ENCODE measurements at places on chromosomes 12 and 14. TPM values are rescaled to one million over a fixed set of nuclear protein-coding genes. Genes with fewer than 3 reads are reported as not detected.

GRCh38 chr14:35223927-35224326 is 68.3 kb upstream of the PSMA6 start:
- no peak for DNase-seq

DNA sequence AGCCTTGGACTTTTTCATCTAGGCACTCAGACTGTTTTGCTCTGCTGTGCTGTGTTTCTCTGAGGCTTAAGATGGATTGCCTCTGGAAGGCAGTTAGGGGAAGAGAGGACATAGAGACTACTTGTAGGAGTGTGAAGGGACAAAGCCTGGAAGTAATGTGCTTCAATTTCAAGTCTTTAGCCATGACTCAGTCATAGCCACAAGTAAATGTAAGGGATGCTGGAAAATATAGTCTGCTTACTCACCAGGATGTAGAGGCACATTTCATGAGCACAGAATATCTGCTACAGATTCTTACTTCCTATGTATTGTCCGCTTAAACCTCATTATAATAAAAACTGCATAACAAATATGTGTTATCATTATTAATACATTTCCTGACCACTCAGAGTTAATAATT is 794.3 kb upstream of the NOVA1 start:
- DNase-seq = no peak

DNA sequence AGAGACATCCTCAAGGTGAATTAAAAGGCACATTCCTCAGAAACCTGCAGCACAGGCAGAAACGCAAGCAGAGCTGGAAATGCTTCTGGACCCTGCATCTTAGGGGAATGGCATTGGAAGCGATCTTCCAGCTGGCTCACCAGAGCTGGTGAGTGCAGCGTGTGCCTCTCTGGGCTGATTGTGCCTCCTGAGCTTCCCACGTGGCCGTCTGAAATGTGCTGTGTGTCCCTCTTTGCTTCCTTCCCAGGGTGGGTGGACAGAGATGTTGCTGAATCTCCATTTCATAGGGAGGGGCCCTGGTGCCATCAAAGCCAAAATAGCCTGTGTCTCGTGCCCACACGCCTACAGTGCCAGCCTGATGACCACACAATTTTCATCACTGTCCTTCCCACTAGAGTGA is 34.3 kb upstream of the TMEM132D start:
- no peak for DNase-seq

NKX2-1 gene
- not detected for total RNA-seq

CLEC1A gene
- 2.8 TPM for total RNA-seq

GRCh38 chr14:48350971-48351370 is 675.6 kb upstream of the MDGA2 start:
- no peak for DNase-seq

DNA sequence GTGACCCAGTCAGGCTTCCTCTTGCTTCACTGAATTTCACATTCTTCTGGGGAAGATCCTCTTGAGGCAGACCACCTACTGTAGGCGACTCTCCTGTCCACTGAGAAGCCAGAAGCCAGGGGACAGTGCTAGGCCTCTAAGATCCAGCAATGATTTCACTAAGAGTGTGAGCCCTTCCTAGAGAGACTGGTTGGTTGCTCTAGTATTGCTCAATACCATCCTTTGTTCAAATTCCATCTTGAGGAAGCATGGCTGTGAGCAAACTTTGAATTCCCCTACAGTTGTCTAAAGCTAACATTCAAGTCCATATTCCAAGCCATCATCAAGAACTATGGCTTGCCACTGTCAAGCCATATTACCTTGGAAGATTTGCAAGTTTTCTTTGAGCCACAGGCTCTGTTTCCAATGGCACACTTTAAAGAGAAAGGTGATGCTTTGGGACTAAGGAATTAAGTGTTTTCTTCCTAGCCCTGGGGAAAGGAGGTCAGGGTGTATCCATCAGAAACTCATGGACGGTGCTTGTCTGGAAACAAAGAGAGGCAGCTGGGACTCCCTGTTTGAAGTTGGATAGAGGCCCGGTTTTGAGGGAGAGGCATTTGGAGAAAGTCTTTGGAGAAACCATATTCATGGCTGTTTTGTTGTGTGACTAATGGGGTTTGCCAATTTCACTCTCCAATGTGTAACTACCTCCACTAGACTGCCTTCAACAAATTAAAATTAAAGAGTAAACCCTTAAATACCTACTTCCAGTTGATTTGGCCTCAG is 1217.9 kb downstream of the VRK1 start:
- no peak for DNase-seq

DNA sequence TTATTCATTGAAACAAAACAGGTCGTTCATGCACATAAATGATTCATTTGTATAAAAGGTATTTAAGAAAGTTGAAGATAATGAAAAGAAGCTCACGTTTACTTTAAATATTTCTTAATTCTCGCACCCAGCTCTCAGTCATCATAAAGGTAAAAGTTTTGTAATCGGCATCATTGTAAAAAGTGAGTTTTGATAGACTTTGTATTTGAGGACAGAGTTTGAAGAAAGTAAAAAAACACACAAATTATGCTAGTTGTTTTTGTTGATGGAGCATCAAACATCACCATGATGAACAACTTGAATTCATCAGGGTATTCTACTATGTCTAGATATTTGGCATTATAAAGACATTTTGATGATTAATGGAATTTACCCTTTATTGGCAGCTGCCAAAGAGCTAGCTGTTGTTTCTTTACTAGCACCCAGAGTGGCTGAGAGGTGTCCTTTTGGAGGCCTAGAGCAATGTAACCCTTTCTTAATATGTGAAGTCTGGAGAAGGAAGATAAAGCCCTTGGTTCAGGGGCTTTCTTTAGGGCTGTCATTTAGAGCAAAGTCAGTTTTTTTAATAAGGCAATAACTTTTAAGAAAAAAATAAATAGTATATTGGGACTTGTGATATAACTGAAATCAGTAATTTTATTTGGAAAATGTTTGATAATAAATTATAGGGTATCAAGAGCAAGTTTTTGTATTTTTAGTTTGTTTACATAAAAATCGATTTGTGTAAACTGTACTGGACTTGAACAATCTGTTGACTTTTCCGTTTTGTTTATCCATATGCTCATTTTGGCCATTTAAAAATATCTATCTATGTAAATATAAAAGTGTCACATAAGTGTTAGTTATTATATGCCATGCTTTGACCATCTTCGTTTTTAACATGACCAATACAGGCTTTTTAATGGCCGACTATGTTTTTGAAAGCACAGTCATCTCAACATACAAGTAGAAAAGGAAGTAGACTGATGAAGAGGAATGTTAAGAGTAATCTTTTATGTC is 7.4 kb downstream of the GLRX5 start:
- DNase-seq = no peak

- DNase-seq = no peak
These were observed 181.2 kb upstream of the NRXN3 start for GRCh38 chr14:77988970-77989369.

SLC25A21 gene
- total RNA-seq = 1.8 TPM

DNA sequence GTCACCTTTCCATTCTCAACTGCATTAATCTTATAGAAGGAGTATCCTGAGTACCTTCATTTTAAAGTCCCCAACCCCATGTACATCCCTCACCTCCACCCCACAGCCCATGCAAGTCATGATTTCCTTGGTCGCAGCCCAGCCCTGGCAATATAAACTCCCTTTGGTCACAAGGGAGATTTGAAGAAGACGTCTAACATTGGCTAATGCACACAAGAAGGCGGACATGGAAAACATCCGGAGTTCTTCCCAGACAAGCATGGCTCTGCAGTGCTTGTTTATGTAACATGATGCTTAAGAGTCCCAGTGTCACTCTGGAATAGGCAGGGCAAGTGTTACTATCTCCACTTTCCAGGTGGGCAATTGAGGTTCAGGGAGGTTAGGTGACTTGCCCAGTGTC is 277.6 kb downstream of the DPF3 start:
- peak; percentile 83 for DNase-seq

GRCh38 chr14:33943096-33943883 is 7.6 kb downstream of the EGLN3 start:
- DNase-seq = no peak

- DNase-seq = no peak
These were observed 454.3 kb upstream of the LMO3 start for GRCh38 chr12:17060260-17060659.

GRCh38 chr12:123989753-123990152 is 16.7 kb downstream of the ZNF664 start:
- no peak for DNase-seq

DNA sequence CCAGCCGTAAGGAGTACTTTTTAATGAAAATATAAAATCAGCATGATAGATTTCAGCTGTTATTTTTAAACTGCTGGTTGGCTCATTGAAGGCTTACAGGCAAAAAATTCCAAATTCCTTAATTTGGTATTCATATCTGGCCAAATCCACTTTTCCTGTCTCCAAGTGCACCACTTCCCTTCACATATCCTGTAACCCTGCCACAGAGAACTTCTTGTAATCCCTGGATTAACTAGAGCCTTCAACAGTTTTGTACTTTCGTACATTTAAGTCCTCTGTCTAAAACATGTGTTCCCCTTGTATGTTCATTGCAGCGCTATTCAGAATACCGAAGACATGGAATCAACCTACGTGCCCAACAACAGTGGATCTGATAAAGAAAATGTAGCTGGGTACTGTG is 9.6 kb downstream of the PUS7L start:
- no peak for DNase-seq

CD4 gene
- total RNA-seq = 9.7 TPM

DNA sequence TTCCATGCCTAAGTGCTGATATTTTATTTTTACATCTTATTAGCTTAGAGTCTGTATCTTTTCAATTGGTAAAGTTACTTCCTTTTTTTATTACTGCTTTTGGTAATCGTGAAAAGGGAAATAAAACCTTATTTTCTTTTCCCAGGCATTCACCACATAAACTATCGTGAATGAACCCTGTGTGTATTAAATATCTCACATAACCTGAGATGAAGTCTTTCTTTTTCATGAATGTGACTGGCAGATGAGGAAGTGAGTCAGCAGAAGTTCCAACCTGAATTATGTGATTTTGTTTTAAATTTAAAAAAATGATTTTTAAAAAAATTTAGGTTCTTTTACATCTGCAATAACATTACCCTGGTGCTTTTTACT is 26.0 kb downstream of the MYBPC1 start:
- no peak for DNase-seq

PLA2G1B gene
- total RNA-seq = not detected

DNA sequence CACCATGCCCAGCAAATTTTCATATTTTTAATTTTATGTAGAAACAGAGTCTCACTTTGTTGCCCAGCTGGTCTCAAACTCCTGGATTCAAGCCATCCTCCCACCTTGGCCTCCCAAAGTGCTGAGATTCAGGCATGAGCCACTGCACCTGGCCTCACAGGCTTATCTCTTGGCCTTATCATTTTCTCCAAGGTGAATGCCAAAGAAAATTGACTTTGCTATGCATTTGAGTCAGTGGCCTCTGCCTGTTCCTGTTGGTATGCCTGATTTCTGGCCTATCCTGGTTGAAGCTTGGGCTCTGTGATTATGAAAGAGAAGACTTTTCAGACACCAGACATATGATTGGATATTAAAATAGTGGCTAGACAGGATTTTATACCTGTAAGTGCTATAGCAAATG is 34.2 kb downstream of the MANSC1 start:
- no peak for DNase-seq

DNA sequence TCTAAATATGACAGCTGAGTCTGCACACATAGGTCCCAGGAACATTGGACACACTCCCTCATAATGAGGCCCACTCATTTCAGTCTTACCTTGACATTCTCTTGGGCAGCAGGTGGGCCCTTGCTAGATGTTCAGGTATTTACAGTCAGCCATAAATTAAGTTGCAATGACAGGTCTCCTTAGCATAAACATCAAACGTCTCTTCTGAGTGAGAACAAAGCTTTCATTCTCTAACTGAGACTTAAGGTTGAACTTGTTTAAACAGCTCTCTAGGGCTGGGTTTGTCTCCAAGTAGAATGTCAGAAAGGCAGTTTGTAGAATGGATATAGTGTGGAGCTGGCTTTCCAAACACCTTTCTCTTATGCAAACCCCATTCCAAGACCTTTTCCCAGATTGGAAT is 10.3 kb downstream of the ACVR1B start:
- DNase-seq = no peak

DIO2 gene
- total RNA-seq = 8.6 TPM

DNA sequence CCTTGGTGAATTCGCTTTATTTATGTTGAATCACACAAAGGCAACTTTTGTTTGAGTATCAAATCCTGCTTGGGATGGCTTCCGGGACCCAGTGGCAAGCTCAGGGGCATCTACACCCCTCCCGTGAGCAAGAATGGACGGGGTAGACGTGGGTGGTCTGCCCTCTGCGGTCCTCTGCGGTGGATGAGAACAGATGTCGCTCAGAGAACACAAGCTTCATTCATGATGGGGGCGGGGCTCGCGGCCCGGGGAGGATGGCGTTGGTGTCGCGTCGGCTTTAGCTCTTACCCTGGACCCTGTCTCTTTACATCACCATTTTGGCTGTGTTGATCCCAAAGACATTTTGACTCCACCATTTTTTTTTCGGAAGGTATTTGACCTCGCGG is 158.5 kb upstream of the RTL1 start:
- DNase-seq = no peak

DNA sequence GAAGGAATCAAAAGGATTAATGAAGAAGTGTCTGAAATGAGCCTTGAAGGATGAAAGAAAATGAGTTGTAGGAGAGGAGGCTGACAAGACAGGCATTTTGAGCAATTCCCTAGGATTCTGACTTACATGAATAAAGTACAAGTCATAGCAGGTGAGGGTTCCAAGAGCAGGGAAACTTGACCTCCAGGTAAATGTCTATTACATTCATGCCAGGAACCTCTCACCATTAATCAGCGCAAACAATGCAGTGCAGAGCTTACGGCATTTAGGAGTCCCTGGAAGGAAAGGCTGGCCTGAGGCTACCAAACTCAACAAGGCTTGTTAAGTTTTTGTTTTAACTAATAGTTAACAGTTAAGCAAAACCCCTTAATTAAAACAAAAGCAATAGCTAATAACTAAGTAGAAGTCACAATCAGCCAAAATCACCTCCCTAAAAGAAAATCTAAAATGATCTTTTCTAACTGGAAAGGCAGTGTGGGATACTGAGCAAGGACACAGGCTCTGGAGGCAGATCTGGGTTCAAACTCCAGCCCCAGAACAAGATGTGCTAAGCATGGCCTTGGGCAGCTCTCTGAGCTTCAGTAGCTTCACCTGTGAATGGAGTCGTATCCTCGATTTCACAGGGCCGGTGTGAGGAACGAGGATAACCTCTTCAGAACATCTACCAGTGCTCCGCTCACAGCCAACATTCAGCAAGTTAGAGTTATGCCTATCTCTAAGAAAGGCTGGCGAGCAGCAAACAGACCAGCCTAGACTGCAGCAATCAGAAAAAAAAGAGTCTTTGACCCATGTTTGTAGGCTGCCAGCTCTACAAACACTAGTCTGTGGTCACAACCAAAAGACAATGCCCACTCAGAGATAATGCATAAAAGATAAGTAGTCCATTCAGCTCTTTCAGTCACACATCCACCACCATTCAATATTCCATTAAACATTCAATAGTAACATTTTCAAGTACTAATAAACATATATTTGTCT is 16.9 kb downstream of the PPTC7 start:
- DNase-seq = no peak

- no peak for DNase-seq
These were observed 65.8 kb upstream of the COCH start for GRCh38 chr14:30808576-30808975.

GRCh38 chr14:63875311-63875710 is 22.5 kb downstream of the SYNE2 start:
- no peak for DNase-seq

ANKRD33 gene
- total RNA-seq = not detected

GPX2 gene
- total RNA-seq = 0.20 TPM

GRCh38 chr14:75301666-75302325 is 23.2 kb downstream of the FOS start:
- DNase-seq = no peak

ABCC9 gene
- 46.3 TPM for total RNA-seq

Measured in skin of body (tissue), 3 donors.